Mesenchymal stem cell (in vitro differentiated cells and primary cell): ENCODE measurements at places on chromosomes 4 and X.

DNA sequence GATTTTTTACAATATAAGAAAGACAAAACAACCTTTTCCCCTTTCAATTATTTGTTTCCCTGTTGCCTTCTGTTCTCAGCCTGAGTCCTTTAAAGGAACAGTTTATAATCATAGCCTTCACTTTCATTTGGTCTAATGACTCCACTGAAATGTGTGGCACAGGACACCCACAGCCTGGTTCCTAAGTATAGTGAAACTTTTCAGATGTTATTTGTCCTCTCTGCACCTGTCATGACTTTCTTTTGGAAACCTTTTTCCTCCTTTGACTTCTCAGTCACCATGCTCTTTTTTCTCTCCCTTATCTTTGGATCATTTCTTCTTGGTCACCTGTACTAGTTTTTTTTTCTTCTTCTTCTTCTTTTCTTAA is 237.8 kb upstream of the ANXA3 start:
- no peak overlapping the region for H3K4me3 ChIP-seq
- H3K4me1 ChIP-seq, result no peaks in the 10 kb centered on the region
- no peak for DNase-seq
- H3K36me3 ChIP-seq, result peaks cover 6% of the 10 kb centered on the region
- no peaks in the 10 kb centered on the region for H3K27me3 ChIP-seq

- H3K4me1 ChIP-seq, result no peaks in the 10 kb centered on the region
- peak; percentile 33 for DNase-seq
- H3K36me3 ChIP-seq, result no peaks in the 10 kb centered on the region
These were observed 171.4 kb downstream of the SH3KBP1 start for GRCh38 chrX:19715711-19716638.

GRCh38 chrX:140090800-140091124 is 125.4 kb upstream of the CXorf66 start:
- no peak overlapping the region for H3K4me3 ChIP-seq
- H3K4me1 ChIP-seq, result peaks cover 5% of the 10 kb centered on the region
- peaks cover 24% of the 10 kb centered on the region for H3K27me3 ChIP-seq
- no peak overlapping the region for H3K27ac ChIP-seq

DNA sequence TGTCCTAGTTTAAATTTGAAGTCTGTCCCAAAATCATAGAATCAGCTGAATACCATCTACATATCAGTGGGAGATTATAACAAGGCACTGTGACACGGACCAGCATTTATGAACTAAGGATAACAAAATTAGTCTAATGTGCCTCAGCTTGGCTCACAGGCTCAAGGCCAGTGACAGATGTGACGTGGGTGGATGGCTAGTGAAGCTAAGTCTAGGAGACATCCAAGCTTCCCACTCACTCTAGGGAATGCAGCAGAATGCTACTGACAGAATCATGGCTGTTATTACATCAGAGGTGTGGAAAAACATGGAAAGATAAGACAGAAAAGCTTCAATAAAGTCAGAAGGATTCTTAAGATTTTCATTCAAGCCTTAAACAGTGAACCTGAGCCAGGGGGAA is 329.9 kb downstream of the NAF1 start:
- no peak for DNase-seq
- no peaks in the 10 kb centered on the region for H3K4me1 ChIP-seq
- H3K27me3 ChIP-seq, result no peaks in the 10 kb centered on the region
- no peak overlapping the region for H3K4me3 ChIP-seq
- no peaks in the 10 kb centered on the region for H3K36me3 ChIP-seq

DNA sequence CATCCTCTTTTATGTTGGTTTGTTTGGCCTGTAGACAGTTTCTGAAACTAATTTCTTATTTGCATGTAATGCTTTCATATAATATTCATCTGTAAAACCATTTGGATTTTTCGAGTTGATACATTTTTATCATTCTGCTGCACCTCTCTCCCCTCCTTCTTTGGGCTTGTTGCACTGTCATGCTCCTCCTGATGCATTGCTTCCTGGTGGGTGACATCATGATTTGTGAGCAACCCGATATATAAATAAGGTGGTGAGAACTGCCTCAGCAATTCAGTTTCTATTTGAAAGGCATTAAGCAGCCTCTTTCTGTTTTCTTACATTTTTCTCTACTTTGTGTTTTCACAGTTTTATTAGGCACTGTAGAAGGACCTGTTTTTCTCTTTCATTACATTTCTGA is 515.7 kb downstream of the RPA4 start:
- H3K4me3 ChIP-seq, result no peak overlapping the region
- no peaks in the 10 kb centered on the region for H3K4me1 ChIP-seq
- H3K27me3 ChIP-seq, result no peaks in the 10 kb centered on the region
- peak; percentile 75 for DNase-seq

GRCh38 chr4:163331629-163332376 is 593 bp downstream of the NPY1R start:
- peaks cover 31% of the 10 kb centered on the region for H3K27me3 ChIP-seq
- H3K36me3 ChIP-seq, result no peaks in the 10 kb centered on the region
- peak overlapping the region; percentile 76 for H3K4me3 ChIP-seq
- DNase-seq, result peak; percentile 53
- H3K27ac ChIP-seq, result no peak overlapping the region

DNA sequence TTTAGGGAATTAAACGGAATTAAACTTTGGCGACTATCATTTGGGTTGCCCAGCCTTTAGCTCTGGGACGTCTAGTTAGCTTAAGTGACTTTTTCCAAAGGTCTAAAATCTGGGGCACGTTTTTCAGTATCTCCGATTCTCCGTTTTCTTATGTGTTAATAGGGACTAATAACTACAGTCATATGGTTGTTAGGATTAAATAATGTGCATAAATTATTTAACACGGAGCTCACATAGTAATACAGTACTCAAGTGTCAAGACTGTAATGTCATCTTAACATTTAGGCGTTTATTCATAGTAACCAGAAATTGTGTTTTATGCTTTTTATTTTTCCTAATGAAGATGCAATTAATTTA is 466 bp upstream of the CCNA2 start:
- peak overlapping the region; percentile 26 for H3K4me3 ChIP-seq
- peaks cover 23% of the 10 kb centered on the region for H3K36me3 ChIP-seq
- H3K27me3 ChIP-seq, result no peaks in the 10 kb centered on the region
- peak overlapping the region; percentile 41 for H3K27ac ChIP-seq
- peaks cover 4% of the 10 kb centered on the region for H3K4me1 ChIP-seq

DNA sequence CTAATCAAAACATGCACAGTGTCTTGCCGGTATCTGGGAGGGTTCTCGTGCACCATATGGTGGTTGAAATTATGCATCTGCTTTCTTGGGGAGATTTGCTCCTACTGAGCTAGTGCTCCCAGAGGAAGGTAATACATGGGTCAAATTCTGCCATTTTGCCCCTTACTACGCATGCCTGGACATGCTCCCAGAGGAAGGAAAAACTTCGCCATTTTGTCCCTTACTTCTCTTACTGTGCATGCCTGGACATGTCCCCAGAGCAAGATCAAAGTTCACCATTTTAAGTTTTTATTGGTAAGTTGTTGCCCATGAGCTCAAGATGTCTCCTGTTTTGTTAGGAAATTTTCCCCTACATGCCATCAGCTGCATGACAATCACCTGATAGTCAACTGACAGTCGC is 252.1 kb upstream of the KLHL4 start:
- H3K36me3 ChIP-seq, result no peaks in the 10 kb centered on the region
- H3K27ac ChIP-seq, result no peak overlapping the region
- DNase-seq, result no peak
- no peaks in the 10 kb centered on the region for H3K4me1 ChIP-seq
- H3K27me3 ChIP-seq, result no peaks in the 10 kb centered on the region

- H3K27me3 ChIP-seq, result no peaks in the 10 kb centered on the region
- DNase-seq, result no peak
- no peak overlapping the region for H3K27ac ChIP-seq
- no peaks in the 10 kb centered on the region for H3K4me1 ChIP-seq
- no peaks in the 10 kb centered on the region for H3K36me3 ChIP-seq
These were observed 229.6 kb downstream of the FBXO8 start for GRCh38 chr4:174053895-174054294.

- peaks cover 5% of the 10 kb centered on the region for H3K4me1 ChIP-seq
- H3K4me3 ChIP-seq, result no peak overlapping the region
- DNase-seq, result no peak
- H3K36me3 ChIP-seq, result no peaks in the 10 kb centered on the region
These were observed 55.7 kb upstream of the STIM2 start for GRCh38 chr4:26804925-26805324.

- DNase-seq, result peak; percentile 12
- no peaks in the 10 kb centered on the region for H3K27me3 ChIP-seq
- H3K4me1 ChIP-seq, result peaks cover 13% of the 10 kb centered on the region
- peak overlapping the region; percentile 84 for H3K4me3 ChIP-seq
These were observed 450 bp downstream of the ACSL1 start for GRCh38 chr4:184825141-184825895.

DNA sequence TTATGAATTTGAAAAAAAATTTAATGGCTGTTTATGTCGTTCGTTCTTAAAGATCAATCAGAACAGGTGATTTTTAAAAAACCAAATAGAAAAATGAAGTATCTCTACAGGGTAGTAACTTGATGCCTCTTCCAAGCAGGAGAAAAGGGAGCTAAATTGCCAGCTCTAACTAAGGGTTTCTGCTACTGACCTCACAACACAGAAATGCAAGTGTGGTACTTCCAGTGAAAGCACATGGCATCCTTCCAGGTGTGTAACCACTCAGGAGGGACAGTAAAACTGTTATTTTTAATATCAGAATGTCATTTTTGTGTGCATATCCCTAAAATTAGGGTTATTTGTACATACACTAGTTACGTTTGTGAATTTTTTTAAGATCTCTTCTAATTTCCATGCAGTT is 116.8 kb upstream of the ZCCHC13 start:
- no peak for DNase-seq
- no peaks in the 10 kb centered on the region for H3K27me3 ChIP-seq
- H3K4me3 ChIP-seq, result no peak overlapping the region
- no peaks in the 10 kb centered on the region for H3K4me1 ChIP-seq

DNA sequence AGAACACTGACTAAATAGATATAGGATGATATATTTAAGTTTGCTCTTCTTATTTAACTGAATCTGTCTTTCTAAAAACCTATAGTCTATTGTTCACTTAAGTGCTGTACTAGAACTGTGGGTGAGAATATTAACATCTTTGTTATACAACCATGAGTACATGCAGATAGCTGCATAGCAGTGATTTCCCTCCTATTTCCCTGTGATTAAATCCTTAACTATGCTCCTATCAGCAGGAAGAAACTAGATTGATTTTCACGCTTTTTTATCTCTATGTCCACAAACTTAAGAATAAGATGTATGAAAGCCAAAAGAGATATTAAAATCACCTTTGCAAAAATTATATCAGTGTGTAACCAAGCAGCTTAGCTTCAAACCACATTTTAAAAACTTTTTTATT is 11.3 kb upstream of the UGT2A3 start:
- H3K27me3 ChIP-seq, result no peaks in the 10 kb centered on the region
- H3K4me3 ChIP-seq, result no peak overlapping the region
- H3K4me1 ChIP-seq, result no peaks in the 10 kb centered on the region
- no peaks in the 10 kb centered on the region for H3K36me3 ChIP-seq
